H7 (cell line): ENCODE measurements at places on chromosomes 7 and 10. TPM values are rescaled to one million over a fixed set of nuclear protein-coding genes. Genes with fewer than 3 reads are reported as not detected.

GRCh38 chr7:155230169-155230593 is 67.5 kb upstream of the INSIG1 start:
- DNase-seq = peak; percentile 77

DNA sequence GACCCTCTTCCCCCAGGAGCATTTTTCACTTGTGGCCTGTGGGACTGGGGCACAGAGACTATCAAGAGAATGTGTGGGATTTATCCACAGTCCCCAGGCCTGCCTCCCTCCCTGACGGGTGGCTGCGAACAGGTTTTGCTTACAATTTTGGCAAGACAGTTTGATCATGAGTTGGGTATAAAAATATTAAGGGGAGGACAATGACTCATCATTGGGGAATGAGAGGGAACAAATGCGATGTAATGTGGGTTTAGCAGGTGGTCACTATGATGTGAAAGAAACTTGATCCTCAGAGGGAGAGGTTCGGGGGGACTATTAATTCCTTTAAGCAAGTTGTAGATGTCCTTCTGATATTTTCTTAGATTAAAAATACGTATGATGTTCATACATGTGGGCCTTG is 52.2 kb downstream of the EMX2 start:
- DNase-seq = no peak

- DNase-seq = no peak
Observed at GRCh38 chr7:48158404-48158803, 12.9 kb upstream of the ABCA13 start.

DNA sequence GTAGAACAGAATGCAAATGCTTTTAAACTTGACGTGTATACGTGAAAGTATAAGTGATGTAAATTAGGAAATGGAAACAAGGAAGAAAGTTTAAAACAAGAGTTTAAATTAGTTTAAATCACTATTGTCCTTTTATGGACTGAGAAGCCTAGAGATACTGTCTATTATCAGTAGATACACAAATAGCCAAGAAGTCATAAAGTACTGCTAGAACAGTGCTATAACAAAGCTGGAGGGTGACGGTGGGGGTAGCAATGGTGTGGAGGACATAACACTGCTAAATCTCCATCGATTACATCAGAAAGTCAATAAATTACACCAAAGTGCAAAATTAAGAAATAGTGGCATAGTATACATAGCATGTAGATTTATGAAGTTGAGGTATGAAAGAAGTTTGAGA is 50.1 kb upstream of the CAV2 start:
- DNase-seq = no peak

- no peak for DNase-seq
Observed at GRCh38 chr10:36583690-36584089, 541.7 kb upstream of the ANKRD30A start.

ERV3-1 gene
- 5.0 and 5.5 TPM in 2 replicates for total RNA-seq

LBX1 gene
- not detected in 2 replicates for total RNA-seq

IL2RA gene
- not detected in 2 replicates for total RNA-seq

TMEM270 gene
- not detected in 2 replicates for total RNA-seq

CYP2C18 gene
- 0.89 TPM in 1 of 2 replicates, not detected in the other for total RNA-seq

FERD3L gene
- total RNA-seq = not detected in 2 replicates

NPY4R2 gene
- total RNA-seq = 0.17 TPM in 1 of 2 replicates, not detected in the other

VIPR2 gene
- 2.5 and 3.5 TPM in 2 replicates for total RNA-seq
